Fibroblast of skin of left biceps (primary cell): ENCODE measurements at places on chromosomes 7 and 10.

- peak; percentile 22 for DNase-seq
These were observed 395.8 kb upstream of the ZMIZ1 start for GRCh38 chr10:78672918-78673317.

GRCh38 chr7:150727381-150727780 lies 9.8 kb upstream of the GIMAP5 start:
- DNase-seq, result no peak

DNA sequence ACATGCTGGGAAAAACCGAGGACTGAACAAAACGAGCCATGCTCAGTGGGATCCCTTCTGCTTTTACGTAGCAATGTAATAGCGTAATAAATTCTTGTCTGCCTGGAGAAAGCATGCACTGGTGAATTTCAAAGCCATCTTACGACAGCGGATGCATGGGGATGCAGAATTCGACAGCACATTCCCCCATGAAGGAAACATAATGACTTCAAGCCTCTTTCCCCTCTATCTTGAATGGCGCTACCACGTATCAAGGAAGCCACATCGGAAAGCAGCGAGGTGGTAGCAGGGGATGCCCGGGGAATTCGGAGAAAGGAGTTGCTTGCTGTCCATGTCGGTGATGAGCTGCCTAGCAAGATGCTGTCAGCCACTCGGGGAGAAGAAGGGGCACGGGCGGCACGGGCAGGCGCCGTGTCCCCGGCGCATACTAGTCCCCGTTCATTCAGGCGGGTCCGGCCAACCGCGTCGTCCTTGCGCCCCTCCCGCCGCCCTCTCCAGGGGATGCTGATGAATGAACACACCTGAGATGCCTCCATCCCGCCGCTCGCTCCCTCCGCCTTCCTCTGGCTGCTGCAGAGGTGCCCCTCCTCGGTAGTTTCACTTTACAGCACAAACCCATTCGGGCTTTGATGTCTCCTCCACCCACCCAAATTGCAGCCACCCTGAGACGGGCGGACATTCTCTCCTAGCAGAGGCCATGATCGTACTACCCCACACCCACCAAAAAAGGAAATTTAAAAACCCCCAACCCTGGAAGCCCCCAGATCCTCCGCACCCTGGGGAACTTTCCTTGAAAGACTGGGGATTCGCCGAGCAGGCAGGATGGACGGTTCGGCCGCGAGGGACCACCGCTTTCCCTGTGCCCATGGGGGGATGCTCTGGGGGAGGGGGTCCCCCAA lies 644 bp downstream of the SORBS1 start:
- no peak for DNase-seq

GRCh38 chr10:26743091-26743490 lies 45.6 kb downstream of the PDSS1 start:
- DNase-seq, result no peak

DNA sequence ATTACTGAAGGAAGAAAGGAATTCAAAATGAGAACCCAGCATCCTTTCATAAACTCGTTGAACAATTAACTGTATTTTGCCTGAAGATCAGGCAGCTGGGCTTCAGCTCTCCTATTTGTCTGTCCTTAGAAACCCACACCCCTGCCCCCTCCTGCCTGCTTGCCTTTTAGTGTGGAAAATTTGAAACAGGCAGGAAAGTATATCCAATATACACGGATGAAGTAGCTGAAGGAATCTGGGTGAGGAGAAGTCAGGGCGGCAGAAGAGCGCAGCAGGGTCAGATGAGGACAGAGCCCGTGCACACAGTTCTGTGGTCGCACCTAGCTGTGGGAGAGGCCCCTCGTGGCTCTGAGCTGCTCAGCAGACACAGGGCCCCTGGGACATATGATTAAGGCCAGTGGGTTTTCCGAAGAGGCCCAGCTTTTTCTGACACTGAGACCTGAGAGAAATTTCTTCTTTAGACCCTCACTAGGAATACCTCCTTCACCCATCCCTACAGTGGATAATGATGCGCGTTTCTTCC lies 87.9 kb downstream of the ACTR3B start:
- DNase-seq, result no peak

GRCh38 chr10:125057158-125058001 lies 103.0 kb downstream of the CTBP2 start:
- peak; percentile 52 for DNase-seq

DNA sequence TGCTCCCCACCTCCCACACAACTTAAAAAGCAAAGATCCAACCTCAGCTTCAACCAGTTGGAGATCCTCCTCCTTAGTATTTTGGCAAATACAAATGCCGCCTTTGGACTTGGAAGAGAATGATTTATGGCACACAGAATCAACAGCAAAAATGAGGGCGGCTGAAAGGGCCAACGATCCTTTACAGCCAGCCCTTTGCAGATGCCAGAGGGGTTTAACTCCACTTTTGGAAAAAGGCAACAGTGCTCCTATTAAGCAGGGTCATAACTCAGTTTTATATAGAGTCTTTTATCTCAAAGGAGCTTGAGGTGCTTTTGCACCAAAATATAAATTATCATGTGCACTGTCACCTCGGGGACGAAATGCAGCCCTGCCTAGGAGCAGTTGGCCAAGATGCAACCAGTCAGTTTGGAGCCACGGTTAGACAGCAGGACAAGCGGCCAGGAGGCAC lies 56.7 kb upstream of the JCAD start:
- DNase-seq, result no peak

DNA sequence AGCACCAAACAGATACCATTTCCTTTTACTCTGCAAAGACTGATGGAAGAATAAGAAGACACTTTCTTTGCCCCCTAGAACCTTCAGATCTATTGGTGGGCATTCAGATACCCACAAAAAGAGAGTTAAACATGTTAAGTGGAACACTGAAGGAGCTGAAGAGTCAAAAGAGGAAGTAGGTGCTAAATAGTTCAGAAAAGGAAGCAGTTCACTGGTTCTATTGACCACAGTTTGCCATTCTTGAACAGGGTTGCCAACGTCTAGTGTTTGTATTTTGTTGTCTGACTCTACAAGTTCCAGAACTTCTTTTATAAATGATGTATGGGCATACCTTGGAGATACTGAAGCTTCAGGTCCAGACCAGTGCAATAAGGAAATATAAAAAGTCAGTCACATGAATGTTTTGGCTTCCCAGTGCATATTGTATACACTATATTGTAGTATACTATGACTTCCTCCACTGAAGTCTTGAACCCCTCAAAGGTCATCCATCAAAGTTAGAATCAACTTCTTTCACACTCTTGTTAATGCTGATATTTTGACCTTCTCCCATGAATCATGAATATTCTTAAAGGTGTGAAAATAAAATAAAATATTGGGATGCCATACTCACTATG lies 47.5 kb upstream of the AGR3 start:
- DNase-seq, result no peak

GRCh38 chr10:4028027-4028471 lies 243.0 kb upstream of the KLF6 start:
- no peak for DNase-seq

GRCh38 chr10:11157292-11158076 lies 139.8 kb downstream of the CELF2 start:
- no peak for DNase-seq

DNA sequence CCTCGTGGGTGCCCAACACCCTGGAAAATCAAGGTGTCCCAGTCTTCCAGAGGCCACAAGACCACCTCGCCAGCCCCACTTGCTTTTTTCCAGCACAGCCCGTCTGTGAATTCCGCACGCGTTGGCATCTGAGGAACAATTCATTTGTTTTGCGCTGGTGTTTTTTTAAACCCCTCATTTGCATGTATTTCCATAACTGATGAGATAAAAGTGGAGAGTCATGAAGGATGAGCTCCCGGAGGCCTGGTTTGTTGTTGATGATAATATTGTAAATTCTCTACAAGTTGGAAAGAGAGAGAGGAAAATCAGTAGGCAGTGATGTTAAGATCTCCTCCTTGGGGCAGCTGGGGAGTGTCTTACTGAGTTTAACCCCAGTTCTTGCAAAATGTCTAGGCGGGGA lies 34.6 kb downstream of the SLC29A3 start:
- no peak for DNase-seq

GRCh38 chr7:51545131-51545530 lies 228.5 kb upstream of the COBL start:
- no peak for DNase-seq

DNA sequence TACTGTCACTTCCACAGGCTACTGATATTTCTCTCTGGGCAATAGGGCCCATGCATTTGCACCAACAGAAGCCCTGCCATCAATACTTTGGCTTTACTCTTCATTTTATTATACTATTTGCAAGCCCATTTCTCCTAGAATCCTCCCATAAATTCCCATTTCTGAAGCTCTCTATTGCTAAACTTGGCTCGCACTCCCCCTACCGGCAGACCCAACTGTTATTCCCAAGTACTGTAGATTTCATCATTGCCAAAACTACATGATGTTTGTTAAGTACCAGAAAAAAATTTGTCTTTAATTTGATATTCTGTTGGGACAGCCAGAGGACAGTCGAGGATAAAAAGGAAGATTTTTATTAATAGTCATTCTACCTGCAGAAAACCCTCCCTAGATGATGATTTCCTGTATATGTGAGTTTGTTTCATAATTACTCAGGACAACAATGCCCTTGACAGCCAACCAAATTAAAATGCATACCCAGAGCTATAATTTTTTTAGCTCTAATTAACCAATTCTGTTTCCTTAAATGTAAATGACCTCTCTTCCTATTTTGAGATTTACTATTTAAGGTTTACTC lies 298.6 kb downstream of the REEP3 start:
- DNase-seq, result peak; percentile 33
